Spinal cord (tissue), 10 donors: ENCODE measurements at places on chromosomes 7 and 10. TPM values are rescaled to one million over a fixed set of nuclear protein-coding genes. Genes with fewer than 3 reads are reported as not detected.

Gene GLI3
- 8.7 TPM for polyA plus RNA-seq

Gene MRLN
- not detected for polyA plus RNA-seq

Gene MRC1
- polyA plus RNA-seq, result 2.4 TPM

Gene MNX1
- polyA plus RNA-seq, result 3.4 TPM

Gene MYH16
- polyA plus RNA-seq, result not detected

Gene LRRC17
- 67.6 TPM for polyA plus RNA-seq

Gene CTAGE6
- polyA plus RNA-seq, result not detected

Gene PLPP4
- 34.7 TPM for polyA plus RNA-seq

Gene RP9
- polyA plus RNA-seq, result 27.7 TPM

Gene NRCAM
- 133 TPM for polyA plus RNA-seq

Gene TMEM130
- 144 TPM for polyA plus RNA-seq

Gene CYP2C19
- polyA plus RNA-seq, result not detected

Gene LSM5
- polyA plus RNA-seq, result 59.5 TPM

Gene EXOC4
- polyA plus RNA-seq, result 48.8 TPM

Gene VWDE
- 0.65 TPM for polyA plus RNA-seq

Gene ACBD7
- polyA plus RNA-seq, result 33.4 TPM

Gene CALML3
- polyA plus RNA-seq, result 0.08 TPM

Gene BTBD16
- polyA plus RNA-seq, result 1.8 TPM

Gene MYL10
- polyA plus RNA-seq, result 0.44 TPM

Gene SLC13A1
- 0.15 TPM for polyA plus RNA-seq

Gene PLXNA4
- polyA plus RNA-seq, result 21.2 TPM

Gene DOCK1
- polyA plus RNA-seq, result 39.0 TPM

Gene SFTPA2
- 0.57 TPM for polyA plus RNA-seq

Gene CHCHD1
- polyA plus RNA-seq, result 44.5 TPM

Gene GDF2
- polyA plus RNA-seq, result not detected

Gene FXYD4
- not detected for polyA plus RNA-seq

Gene MYO1G
- 0.48 TPM for polyA plus RNA-seq

Gene LRGUK
- 3.5 TPM for polyA plus RNA-seq

Gene GPR26
- polyA plus RNA-seq, result 5.6 TPM

Gene CNPY1
- polyA plus RNA-seq, result 0.41 TPM

Gene CCDC136
- polyA plus RNA-seq, result 220 TPM

Gene AGAP5
- 25.7 TPM for polyA plus RNA-seq

Gene FGFBP3
- polyA plus RNA-seq, result 92.5 TPM

Gene CTAGE4
- polyA plus RNA-seq, result 0.50 TPM

Gene FKBP9
- 75.2 TPM for polyA plus RNA-seq

Gene C10orf62
- not detected for polyA plus RNA-seq

Gene ZNF398
- polyA plus RNA-seq, result 16.2 TPM

Gene ELOVL3
- not detected for polyA plus RNA-seq

Gene FEZF1
- not detected for polyA plus RNA-seq

Gene OGA
- polyA plus RNA-seq, result 173 TPM

Gene PPP1R17
- 3.3 TPM for polyA plus RNA-seq

Gene ZFYVE27
- polyA plus RNA-seq, result 56.0 TPM

Gene DDC
- polyA plus RNA-seq, result 1.6 TPM

Gene AGBL3
- polyA plus RNA-seq, result 7.7 TPM

Gene CYP3A4
- polyA plus RNA-seq, result 0.27 TPM

Gene VSTM4
- 19.2 TPM for polyA plus RNA-seq

Gene AASS
- 34.3 TPM for polyA plus RNA-seq

Gene PTN
- 1,573 TPM for polyA plus RNA-seq
